ENCODE measurements at places on chromosomes 12 and 14.

- peak; percentile 86 for DNase-seq
These were observed at the start of gene TMEM63C for GRCh38 chr14:77181603-77182437. TSS of gene TMEM63C (plus strand) at chr14:77181798. CDS start at chr14:77218814, 37,016 bp downstream.

GRCh38 chr14:24662753-24663152 lies 28.8 kb upstream of the GZMB start:
- no peak for DNase-seq

DNA sequence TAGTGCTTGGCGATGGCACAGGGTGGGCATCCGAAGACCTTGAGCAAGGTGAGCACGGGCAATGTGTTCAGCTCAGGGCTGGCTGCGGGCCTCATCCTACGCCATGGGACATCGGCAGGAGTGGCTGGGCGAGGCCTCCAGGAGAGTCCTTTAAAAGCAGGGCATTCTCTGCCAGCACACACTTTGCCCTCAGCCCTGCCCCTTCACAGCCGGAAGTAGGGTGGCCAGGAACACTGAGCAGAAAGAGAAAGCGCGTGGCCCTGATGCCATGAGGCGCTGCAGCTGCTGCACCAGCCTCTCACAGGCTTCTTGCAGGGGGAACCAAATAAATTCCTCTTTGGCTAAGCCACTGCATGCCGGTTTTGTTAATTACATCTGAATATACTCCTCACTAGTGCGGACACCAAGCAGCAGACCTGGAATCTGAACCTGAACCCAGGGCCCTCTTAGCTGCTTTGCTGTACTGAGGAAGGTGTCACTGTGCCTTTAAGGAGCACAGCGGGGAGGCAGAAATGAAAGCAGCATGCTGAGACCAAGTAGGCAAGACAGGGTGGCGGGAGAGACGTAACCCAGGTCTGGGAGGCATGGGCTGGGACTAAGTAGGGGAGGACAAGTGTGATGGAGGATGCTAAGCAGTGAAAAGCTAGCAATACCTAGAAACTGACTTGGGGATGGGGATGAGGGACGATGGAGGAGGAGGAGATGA lies 155.2 kb downstream of the TTC7B start:
- DNase-seq, result no peak

DNA sequence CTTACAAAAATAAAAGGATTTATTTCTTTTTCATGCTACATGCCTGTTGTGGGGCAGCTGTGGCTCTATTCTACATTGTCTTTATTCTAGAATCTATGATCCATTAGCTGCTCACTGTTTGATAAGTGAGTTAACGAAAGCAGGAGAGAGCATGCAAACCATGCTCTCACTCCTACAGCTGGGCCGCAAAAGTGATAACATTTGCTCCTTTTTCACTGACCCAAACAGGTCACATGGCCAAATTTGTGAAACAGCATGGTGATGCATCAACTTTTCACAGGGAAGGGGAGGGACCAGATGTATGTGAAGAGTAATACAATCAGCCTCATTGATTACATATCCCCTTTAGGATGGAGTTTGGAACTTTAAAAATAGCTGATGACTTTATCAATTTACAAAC lies 456.9 kb upstream of the SYT1 start:
- no peak for DNase-seq

GRCh38 chr14:54589076-54589475 lies 22.1 kb downstream of the SAMD4A start:
- DNase-seq, result peak; percentile 20

DNA sequence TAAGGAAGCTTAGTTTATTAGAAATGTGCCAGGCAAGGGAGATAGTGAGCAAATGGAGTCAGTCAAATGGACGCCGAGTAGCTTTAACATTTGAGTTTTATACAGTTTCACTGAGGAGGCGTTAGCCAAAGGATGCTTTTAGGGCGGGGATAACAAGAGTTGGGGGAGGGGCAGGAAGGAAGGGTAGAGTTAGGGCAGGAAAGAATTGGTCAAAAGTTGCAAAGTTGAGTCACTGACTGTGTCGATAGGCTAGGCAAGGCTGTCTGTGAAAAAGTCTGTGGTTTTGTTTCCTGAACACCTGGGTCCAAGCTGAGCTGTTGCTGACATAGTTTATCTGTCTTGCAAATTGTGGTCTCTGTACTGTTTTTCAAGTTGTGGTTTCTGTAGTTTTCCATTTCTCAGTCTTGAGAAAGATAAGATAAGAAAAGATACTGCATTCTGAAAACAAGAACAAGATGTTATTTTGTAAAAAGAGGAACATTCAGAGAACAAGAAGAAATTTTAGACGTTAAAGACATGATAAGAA lies 62.6 kb upstream of the RESF1 start:
- DNase-seq, result no peak

All from RWPE1 (cell line).